ENCODE measurements at places on chromosomes 1 and 21.

- no peak for DNase-seq
Measured at GRCh38 chr21:16563795-16564194, 834.0 kb downstream of the USP25 start.

DNA sequence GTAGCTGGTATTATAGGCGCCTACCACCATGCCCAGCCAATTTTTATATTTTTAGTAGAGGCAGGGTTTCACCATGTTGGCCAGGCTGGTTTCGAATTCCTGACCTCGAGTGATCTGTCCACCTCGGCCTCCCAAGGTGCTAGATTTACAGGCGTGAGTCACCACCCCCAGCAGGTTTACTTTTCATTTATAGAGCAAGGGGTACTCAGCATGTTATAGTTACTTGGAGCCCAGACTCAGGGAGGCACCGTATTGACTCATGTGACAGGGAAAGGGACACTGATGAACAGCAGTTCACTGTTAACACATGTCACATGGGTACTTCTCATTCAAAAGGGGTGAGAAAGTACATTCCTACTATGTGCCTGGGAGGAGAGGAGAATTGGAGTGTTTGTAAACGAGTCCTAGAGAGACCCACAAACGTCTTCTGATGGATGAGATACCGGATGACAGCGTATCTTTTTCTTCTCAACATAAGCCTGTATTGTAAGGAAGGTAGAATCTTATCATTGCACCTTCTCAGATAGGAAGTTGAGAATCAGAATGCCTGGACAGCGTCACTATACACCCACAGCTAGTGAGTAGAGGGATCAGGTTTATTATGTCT lies 510.0 kb downstream of the USP25 start:
- no peak for DNase-seq

DNA sequence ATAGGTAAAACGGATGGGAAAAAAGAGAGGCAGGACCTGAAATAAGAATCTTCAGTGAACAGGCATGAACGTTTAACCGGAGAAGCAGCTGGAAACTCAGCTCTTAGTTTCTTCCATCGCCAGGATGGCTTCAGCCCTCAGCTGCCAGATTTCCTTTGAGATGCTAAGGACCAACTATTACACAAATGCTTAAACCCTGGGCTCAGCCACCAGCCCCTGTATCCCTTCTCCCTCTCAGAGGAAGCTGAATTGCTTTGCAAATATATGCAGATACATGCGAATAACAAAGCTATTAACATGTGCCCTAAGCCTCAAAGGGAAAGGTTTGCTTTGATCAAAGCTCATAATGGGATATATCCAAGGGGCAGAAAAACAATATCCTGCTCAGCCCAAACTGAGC lies 515.1 kb downstream of the OMA1 start:
- DNase-seq, result no peak

- DNase-seq, result no peak
Measured at GRCh38 chr1:29245876-29246275, 9.6 kb downstream of the PTPRU start.

GRCh38 chr1:234265861-234266260 lies 107.4 kb upstream of the COA6 start:
- no peak for DNase-seq

All from CD4-positive, alpha-beta T cell treated with Interferon gamma for 1 hour (primary cell).